Activated naive CD8-positive, alpha-beta T cell treated with anti-CD3 and anti-CD28 coated beads for 36 hours (primary cell): ENCODE measurements at places on chromosomes 7 and 10.

DNA sequence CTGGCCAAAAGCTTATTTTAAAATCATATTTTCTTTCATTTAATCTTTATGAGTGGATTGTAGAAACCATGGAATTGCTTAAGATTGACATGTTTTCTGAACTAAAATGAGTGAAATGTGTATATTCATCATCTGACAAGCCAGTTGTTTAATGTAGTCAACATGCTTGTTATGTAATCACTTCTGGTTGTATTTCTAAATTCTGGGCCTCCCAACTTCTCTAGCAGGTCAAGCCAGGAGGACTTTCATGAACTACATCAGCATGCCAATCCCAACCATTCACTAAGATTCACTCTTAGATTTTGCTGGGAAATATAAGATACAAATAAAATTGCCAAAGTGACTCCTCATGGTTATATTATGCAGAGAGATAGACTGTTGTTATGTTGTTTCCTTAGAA, 21.1 kb upstream of the MAP3K8 start:
- DNase-seq = no peak

DNA sequence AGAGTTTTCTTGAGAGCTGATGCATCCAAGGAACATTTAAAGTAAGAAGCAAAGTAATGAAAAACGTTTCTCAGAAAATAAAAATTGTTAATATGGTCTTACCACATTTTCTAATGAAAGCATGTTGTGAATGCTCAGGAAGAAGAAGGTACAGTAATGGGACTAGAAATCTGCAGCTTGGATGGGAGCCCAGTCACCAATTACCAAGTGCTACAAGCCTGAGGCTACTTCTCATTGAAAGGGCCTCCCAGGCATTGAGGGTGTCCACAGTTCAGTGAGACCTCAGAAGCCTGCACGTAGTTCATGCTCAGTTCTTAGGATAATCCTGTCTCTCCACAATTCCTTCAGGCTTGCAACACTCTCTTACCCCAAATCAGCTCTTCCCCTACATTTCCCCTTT, 17.6 kb downstream of the PTN start:
- no peak for DNase-seq

DNA sequence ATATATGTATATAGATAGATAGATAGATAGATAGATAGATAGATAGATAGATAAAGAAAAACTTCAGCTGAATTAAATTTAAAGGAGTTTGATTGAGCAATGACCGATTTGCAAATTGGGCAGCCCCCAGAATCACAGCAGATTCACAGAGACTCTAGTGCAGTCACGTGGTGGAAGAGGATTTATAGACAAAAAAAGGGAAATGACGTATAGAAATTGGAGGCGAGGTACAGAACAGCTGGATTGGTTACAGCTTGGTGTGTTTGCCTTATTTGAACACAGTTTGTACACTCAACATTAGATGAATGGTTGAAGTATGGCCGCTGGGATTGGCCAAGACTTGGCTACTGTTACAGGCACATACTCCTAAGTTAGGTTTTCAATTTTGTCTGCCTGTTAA, 8.2 kb upstream of the PODXL start:
- no peak for DNase-seq

DNA sequence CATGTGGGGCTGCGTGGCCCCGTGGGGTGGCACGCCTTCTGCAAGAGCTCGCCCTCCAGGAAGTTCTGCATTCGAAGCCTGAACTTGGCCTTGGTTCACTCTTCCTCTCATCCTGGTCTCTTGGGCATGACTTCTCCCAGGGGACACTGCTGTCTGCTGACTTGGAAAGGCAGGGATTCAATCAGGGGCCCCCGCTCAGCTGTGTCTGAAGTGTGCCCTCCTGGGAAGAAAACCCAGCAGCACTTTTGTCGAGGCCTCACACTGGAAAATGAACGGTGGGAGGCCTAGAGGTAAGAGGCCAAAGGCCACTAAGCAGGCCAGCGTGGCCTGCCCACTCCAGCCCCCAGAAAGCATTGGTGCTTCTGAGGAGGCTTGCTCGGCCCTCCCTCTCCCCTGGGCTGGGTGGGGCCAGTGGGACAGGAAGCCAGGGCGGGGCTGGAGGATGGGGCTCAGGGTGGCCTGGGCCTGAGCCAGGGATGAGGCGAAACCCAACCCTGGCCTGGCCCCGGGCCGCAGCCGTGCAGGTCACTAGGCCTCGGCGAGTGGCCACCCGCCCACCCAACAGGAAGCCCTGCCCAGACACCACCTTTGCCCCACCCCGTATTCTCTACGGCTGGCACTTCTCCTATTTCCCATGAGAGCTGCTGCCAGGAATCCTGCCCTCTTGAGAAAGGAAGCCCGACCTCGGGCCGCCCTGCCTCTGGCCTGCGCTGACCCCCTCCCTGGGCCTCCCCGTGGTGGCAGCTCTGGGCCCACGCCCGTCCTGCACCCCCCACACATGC, 81.1 kb downstream of the ZMIZ1 start:
- DNase-seq = peak; percentile 48

- no peak for DNase-seq
Observed at GRCh38 chr10:127451628-127452027, 97.5 kb upstream of the NPS start.

DNA sequence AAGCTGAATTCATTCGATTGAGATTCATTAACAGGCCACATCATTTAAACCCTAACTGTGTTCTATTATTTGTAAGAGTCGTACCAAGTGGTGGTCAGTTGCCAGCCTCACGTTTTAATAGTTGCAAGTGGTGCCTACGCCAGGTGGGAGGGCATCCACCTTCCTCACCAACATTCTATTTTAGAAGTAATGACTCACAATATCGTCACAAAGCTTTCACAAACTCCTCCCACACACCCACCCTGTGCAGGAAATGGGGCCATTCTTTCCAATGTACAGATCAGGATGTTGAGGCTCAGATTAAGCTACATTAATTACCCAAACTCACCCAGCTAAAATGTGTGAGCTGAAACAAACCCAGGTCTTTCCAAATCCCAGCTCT, 77.3 kb upstream of the SAMD8 start:
- peak; percentile 51 for DNase-seq

GRCh38 chr10:33009244-33010131, 51.5 kb upstream of the ITGB1 start:
- DNase-seq = no peak

GRCh38 chr7:91543646-91544045, 279.4 kb downstream of the FZD1 start:
- DNase-seq = no peak

DNA sequence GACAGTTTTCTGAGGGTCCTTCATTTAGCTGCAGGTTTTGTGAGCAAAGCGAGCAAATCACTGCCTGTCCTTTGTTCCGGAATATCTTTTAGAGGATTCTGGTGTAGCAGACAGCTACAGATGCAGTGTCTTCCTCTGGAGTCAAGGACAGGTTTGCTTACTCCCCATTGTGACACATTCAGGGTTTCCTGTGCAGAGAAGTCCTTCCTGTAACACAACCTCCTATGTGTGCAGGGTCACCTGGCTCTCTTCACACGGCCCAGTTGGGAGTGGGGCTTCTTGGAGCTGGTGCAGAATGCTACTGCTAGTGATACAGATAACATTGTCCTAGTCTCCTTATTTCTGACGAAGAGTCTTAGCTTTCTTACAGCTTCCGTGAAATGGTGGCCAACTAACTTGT, 47.9 kb downstream of the RBM33 start:
- DNase-seq = no peak

DNA sequence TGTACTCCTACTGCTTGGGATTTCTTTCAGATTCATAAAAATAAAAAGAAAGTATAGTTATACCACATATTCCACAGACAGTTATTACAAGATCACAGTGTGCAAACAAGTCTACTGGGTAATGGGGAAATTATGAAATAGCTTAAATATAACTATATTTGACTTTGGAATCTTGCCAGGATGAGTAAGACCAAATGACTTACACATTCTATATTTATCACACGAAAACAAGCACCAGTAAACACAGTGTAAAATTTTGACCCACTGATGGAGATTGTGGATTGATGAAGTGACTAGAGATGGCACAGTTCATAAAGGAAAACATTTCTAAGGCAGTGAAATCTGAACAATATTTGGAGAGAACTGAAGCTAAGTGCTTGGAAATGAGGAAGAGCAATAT, 339.7 kb downstream of the THSD7A start:
- no peak for DNase-seq

- no peak for DNase-seq
Observed at GRCh38 chr7:78770422-78771410, 682.8 kb downstream of the MAGI2 start.

DNA sequence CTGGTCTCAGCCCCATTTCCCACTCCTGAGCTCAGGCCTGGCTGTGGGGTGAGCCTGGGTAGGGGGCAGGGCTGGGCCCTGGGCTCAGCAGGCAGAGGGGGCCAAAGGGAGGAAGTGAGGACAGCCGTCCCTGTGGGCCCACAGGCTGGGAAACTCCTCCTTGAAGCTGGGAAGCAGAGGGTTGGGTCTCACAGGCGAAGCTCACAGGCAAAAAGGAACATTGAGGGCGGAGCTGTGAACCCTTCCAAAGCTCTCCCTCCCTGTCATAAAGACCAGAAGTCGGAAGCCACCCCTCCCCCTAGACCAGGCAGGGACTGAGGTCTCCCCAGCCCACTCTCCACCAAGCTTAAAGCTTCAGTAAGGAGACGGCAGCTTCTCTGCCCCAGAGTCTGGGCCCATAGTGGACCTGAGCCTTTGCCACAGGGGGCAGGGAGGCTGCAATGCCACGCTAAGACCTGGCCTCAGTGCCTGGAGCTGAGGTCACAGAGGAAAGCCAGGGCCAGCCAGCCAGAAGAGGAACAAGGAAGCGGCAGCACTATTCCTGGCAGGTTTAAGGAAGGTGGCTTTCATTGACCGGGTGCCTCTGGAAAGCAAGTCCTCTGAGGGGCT, 1.0 kb upstream of the KCP start:
- no peak for DNase-seq

GRCh38 chr7:94933256-94933990, 26.0 kb downstream of the PPP1R9A start:
- DNase-seq = no peak

DNA sequence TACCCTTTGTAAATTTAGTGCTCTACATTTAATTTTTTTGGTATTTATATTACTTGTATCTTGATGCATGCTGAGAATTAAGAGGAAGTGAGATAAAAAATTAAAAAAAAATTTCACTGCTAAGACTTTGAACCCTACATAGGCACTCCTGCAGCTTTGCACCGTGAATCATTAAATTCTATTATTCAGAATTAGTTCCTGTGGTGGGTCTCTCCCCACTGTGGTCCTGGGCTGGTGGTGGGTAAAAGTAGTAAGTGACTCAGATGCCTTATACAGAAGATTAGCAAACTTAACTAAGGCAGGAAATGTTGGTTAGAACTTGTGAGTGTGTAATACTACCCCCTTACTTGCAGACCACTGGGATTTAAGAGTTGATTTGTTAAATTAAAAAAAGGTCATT, 72.6 kb downstream of the AP3M1 start:
- peak; percentile 64 for DNase-seq

- peak; percentile 83 for DNase-seq
Observed at GRCh38 chr7:38368191-38368605, 94.8 kb upstream of the TARP start.

DNA sequence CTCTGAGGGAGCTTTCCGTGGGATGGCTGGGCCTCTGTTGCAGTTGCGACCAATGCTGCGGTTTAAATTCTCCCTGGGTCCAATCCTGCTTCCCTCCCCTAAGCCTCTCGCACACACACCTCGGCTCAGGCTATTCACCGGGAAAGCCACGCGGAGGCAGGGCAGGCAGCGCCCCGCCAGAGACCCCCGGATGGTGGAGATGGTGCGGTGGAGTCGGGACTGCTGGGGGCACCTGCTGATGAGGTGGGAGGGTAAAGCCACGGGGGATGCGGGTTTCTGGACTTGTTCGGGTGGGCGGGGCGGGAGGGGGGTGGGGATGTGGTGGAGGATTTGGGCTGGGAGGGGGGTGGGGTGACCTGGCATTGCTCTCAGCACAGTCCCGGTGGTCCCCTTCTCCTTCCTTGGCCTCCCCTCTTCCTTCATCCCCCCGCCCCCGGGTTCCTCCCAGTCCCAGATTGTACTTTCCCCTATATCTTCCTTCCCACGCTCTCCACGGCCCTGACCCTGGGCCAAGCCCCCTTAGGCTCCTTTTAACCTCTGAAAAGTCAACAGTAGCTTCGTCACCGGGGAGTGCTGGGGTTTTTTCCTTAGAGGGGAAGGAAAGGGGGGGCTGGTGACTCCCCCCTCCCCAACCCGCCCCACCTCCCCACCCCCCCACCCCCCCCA, 16.4 kb downstream of the UNCX start:
- no peak for DNase-seq

DNA sequence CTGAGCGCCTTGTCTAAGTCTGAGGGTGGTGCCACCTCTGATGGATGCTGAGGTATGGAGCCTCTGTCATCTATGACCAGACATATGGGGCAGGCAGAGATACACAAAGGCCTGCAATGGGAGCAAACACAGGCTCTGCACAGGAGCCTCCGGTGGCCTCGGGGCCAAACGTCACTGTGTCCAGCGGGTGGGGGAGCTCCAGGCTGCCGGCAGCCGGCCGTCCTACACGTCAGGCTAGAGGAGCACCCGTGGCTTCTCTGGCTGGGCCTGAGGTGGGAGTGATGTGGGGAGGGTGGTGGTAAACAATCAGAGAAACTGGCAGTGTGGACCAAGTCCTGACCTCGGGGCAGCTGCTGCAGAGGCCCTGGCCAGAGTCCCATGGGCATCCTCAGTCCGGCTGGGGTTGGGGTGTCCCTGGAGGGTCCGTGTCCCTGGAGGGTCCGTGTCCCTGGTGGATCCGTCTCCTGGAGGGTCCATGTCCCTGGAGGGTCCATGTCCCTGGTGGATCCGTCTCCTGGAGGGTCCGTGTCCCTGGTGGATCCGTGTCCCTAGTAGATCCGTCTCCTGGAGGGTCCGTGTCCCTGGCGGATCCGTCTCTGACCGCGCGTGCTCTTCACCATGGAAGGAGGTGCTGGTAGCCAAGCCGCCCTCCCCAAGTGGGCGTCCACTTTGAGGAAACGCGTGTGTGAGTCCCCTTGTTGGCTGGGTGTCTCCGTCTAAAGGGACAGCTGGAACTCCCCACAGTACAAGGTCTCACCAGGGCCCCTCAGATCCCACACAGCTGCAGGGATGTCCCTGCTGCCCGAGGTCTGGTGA, 24.2 kb upstream of the FAM20C start:
- no peak for DNase-seq

DNA sequence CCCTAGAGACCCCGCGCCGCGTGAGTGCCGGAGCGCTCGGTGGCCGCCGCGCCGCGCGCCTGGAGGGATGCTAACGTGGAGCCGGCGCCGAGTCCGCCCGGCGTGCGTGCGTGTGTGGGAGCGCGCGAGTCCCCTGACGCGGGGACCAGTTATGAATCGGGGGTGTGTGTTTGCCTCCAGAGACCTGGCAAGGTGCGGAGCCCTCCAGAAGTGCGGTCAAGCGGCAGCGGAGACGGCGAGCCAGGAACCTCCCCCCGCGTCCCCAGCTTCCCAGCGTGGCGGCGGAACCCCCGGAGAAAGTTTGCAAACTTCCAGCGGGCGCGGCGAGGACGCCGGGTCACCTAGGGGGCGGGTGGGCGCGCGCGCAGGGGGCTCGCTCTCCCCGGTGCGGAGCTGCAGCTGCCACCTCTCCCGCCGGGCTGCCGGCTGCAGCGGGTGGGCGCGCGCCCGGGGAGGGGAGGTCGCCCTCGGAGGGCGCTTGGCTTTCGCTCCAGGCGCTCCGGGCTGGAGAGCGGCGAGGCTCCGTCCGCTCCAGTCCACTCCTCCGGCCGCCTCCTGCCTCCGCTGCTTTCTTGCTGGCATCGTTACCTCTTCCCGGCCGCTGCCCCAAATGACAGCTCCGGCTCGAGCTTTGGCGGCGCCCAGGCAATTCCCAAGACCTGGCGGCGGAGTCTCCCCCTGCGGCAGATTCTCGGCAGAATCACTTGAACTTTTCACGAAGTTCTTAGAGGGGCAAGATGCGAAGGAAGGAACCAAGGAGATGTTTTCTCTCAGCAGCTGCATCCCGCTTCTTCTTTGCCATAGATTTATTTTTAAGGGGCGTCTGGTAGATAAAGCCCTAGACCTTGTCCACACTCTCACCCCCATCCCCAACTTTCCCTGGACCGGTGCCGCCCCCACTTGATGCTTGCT, 2.3 kb upstream of the CREB5 start:
- no peak for DNase-seq
